SW 1271 (cell line): ENCODE measurements at places on chromosomes 6 and 20.

DNA sequence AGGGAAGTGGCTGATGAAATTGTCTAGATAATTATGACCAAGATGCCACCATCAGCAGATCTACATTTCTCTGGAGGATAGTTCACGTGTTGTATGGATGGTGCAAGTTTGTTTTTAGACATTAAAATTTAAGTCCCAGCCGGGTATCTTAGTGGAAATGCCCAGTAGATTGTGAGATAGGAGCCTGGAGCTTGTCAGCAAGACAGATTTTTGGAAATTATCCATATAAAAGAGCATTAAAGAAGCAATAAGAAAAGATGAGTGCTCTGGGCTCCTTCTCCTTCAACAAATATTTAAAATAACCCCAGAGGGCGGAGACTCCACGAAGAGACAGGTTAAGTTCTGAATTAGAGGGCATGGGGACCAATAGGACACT, 47.6 kb upstream of the SMLR1 start:
- DNase-seq = no peak

- DNase-seq = no peak
These were observed at the start of gene ETV7 for GRCh38 chr6:36387440-36388303. Gene ETV7 (minus strand): TSS chr6:36387669. CDS start chr6:36387541, 128 bp downstream.

- DNase-seq = no peak
These were observed 264.6 kb upstream of the MAN1A1 start for GRCh38 chr6:119614138-119614537.

DNA sequence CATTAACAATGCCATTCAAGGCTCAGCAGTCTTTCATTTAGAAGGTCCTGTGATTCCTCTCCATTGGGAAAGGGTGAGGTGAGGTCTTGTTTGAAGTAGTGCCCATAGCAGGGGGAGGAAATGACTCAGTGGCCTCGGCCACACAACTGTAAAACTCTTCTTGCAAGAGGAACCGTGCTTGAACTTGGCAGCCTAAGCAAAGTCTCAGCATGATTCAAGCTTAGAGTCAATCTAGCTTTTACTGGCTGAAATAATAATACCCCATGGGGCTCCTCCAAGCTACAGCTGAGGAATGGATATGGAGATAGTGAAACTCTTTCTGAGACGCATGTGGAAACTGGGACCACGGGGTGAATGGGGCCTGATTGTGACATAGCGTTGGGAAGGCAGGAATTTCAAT, 428.2 kb downstream of the BMP2 start:
- DNase-seq = no peak

DNA sequence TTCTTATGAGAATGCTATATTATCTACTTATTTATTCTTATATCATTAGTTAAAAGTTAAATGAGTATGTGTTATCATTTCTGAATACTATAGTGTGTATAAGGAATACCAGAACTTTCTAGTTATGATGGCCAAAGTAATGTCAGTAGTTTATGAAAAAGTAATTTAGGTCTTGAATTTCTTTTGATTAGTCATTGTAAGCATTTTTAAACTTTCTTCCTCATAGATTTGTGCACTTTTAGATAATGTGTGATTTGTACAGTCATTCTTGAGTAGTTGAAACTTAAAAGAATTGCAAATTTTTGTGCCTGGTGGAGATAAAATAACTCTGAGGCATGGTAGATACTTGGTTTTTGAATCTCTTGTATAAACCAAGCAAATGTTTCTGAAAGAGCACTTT, 311.3 kb downstream of the CDKAL1 start:
- no peak for DNase-seq

- no peak for DNase-seq
These were observed 6.4 kb downstream of the CLPS start for GRCh38 chr6:35790683-35791082.

GRCh38 chr20:63344616-63345327, 16.4 kb downstream of the CHRNA4 start:
- no peak for DNase-seq

DNA sequence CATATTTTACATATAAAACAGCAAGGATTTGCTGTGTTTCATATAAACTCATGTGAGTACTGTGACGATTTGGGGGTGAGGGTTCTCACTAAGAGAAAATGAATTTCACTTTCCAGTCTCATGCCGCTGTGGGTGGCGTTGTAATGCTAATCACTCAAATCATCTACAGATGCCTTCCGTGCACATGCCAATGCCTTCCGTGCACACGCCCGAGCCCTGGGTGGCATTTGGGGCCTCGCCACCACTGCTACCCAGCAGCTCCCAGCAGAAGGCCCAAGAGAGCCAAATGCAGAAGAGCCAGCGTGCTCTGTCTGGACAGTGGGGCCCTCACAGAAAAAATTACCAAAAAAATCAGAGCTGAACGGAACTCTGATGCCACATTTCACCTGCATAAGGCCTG, 53.7 kb downstream of the WDR27 start:
- DNase-seq = no peak

GRCh38 chr20:1968964-1969363, 24.9 kb downstream of the PDYN start:
- no peak for DNase-seq

DNA sequence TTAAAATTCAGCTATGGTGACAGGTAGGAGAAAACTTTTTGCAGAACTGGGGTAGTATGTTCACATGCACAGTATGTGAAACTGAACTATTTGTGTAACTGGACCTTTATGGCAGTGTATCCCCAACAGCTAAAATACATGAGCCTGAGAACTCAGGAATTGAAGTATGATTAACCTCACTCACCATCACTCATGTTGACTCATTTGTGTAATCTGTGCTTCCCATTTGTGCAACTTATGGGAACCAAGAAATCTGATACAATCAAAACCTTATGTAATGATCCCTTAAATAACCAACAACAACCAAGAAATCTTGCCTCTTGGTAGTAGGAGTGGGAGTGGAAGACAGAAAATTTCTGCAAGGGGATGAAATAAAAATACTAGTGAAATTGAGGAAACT, 674.9 kb downstream of the HDGFL1 start:
- DNase-seq = no peak

GRCh38 chr6:156879186-156879585, 102.0 kb downstream of the ARID1B start:
- DNase-seq = no peak

GRCh38 chr6:32290886-32291450, 67.1 kb upstream of the NOTCH4 start:
- no peak for DNase-seq

- no peak for DNase-seq
These were observed 33.1 kb upstream of the KCNB1 start for GRCh38 chr20:49515586-49515985.

DNA sequence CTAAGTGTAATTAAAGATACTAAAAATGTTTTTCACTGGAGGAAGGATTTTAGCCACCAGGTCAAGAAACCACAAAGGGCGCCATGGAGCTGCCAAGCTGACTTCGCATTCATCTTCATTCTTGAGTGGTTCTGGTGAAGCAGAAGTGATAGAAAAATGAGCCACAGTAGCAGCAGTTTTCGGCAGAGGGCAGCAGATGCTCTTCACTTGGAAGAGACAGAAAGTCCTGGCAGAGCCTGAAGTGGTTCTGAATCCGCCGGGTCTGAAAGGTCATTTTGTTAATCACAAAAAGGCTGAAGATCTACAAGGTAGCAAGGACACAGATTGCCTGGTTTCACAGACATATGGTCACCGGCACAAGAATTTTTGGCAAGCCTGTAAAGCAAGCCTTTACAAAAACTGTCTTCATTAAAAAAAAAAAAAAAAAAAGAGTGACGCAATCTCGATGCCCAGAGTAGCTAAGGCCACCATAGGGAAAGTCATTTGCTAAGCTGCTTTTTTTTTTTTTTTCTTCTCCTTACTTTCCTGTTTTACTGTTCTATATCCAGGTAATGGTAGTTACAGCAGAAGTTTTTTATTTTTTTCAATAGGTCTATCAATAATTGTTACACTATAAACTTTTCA, 345.1 kb upstream of the AGPAT4 start:
- DNase-seq = no peak

DNA sequence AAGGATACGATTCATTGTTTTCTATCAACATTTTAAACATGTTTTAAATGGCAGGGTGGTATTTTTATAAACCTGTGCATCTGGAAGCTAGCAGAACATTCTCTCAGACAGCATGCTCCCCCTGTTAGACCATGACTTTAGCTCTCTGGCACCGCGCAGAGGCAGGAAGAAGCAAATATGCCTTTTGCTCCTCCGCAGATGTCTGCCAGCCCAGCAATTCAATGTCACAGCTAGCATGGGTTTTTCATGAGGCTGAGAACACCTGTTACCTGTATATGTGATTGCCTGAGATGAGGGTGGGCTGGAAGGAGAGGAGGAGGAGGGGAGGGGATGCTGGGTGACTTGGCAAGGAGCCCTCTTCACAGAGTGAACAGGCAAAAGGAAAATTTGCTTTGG, 6.7 kb downstream of the MTCH1 start:
- no peak for DNase-seq

DNA sequence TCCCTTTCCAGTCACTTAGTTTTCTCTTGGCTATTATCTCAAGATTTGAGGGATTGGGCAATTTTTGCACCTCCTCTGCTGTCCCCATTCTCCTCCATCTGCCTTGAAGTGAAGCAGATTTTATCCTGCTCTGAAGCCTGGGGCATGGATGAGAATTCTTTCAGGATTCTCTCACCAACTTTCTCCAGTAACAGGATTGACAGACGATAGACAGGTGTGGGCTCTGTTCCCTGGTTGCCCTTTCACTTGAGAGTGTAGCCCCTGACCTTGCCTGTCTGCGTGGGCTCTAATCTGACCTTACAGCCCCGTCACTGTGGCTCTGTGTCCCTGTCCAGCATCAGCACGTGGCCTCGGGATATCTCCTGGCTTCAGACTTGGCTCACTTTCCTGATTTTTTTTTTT, 27.1 kb downstream of the CDYL start:
- no peak for DNase-seq

- DNase-seq = no peak
These were observed 98.6 kb upstream of the PCSK2 start for GRCh38 chr20:17128206-17128605.

GRCh38 chr20:24376311-24377099, 92.9 kb upstream of the SYNDIG1 start:
- DNase-seq = no peak

- no peak for DNase-seq
These were observed 188.1 kb downstream of the UST start for GRCh38 chr6:148934961-148935360.

DNA sequence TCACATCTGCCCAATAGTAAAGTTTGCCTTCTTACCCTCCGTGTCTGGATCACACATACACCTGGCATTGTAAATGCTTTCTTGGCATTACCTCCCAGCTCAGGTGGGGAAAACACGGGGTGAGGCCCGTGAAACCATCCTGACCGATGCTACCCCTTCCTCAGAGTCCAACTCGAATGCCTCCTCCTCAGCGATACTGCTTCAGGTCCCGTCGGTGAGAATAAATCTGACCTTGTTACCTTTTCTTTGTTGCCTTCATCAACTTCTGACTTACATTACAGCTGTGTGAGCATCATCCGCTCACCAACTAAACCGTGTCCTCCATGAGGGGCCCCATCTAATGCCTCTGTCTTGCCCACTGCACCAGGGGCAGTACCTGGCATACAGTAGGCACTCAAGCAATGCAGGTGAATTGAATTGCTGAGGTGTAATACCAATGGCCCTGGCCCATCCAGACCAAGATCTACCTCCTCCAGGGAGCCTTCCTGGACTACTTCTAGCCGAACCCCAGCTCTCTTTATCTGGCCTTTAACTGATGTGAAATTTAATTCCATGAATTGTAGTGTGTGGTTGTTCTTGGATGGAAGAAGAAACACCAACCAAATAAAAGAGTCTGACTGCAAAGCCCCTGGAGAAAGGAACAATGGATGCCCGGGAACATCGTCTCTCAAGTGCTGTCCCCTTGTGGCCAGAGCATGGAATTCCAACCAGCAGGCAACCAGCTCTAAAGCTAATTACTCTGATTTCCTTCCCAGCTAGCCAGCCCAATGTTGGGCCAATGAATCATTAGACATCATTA, 141.5 kb downstream of the ANKRD60 start:
- DNase-seq = no peak

GRCh38 chr20:44659931-44660330, 8.4 kb upstream of the ADA start:
- no peak for DNase-seq

- DNase-seq = peak; percentile 70
These were observed 103.6 kb upstream of the KCNK16 start for GRCh38 chr6:39426073-39426456.

DNA sequence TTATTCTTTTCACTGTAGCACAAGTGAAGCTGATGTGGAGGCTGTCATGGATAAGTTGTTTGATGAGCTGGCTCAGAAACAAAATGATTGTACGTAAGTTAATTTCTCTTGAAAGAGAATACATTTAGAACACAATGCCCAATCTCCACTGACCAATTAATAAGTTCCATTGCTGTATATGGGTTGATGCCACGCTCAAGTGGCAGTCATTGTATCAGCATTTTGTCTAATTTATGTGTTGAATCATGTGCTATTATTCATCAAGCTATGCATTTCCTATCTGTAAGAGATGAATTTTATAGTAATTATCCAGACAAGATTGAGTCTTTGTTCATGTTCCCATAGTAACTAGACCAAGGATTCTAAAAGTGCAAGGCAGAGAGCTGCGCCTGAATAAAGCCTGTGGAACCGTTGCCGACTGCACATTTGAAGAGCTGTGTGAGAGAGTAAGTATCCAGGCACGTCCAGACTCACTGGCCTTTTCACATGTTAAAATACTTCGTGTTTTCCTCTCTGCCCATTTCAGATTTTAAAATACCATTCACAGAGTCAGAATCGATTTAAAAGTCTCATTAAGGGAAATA, 83.8 kb upstream of the FOXO3 start:
- DNase-seq = no peak

DNA sequence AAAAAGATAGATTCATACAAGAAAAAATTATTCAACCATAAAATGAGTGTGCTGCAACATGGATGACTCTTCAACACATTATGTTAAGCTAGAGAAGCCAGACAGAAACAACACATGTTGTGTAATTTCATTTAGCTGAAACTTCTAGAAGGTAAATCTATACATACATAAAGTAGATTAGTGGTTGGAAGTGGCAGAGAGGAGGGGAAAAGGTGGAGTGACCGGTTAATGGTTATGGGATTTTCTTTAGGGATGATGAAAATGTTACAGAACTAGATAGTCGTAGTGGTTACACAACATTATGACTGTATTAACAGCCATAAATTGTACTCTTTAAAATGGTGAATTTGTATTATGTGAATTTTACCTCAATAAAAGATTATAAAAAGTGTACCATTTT, 304.1 kb upstream of the SLC35B3 start:
- no peak for DNase-seq

- DNase-seq = no peak
These were observed 220.3 kb downstream of the NFATC2 start for GRCh38 chr20:51322164-51322707.

DNA sequence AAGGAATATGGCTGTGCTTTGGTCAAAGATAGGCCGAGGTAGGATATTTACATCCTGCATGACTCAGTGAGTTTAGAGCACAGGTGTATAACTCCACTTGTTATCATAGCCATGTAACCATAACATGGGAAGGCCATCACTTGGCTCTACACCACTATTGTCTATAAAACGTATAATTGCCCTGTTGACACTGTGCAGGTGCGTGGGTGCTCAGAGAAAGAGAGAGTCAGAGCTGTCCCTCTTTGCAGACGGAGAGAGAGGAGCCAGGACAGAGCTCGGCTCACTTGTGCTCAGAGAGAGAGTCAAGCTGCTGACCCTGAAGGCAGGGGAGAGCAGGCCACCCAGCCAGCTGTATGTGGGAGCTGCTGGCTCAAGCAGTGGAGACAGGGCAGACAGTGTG, 46.0 kb downstream of the OR2B6 start:
- DNase-seq = no peak
